ENCODE measurements at places on chromosomes 3 and 15. TPM values are rescaled to one million over a fixed set of nuclear protein-coding genes. Genes with fewer than 3 reads are reported as not detected.

Gene IGF2BP2
- 60.6 TPM for total RNA-seq

Gene CTNNB1
- total RNA-seq = 1,415 TPM

Gene TMEM43
- 77.9 TPM for total RNA-seq

Gene UPK1B
- total RNA-seq = not detected

Gene NUP210
- 0.28 TPM for total RNA-seq

Gene EIF2B5
- total RNA-seq = 39.6 TPM

Gene GOLGA6D
- not detected for total RNA-seq

Gene TKT
- 448 TPM for total RNA-seq

Gene OR5K2
- not detected for total RNA-seq

Gene ARL6IP5
- 85.6 TPM for total RNA-seq

Gene DLEC1
- total RNA-seq = not detected

Gene SLC9C1
- total RNA-seq = 0.09 TPM

Gene PLOD2
- total RNA-seq = 649 TPM

Gene CYP11A1
- total RNA-seq = not detected

Gene SLC22A13
- total RNA-seq = 0.09 TPM

Gene LCTL
- total RNA-seq = not detected

Gene BTLA
- not detected for total RNA-seq

Gene NR1I2
- total RNA-seq = 0.09 TPM

Gene STRC
- not detected for total RNA-seq

Gene CLDN16
- under 0.01 TPM for total RNA-seq

Gene GHSR
- total RNA-seq = not detected

Gene CELSR3
- 0.47 TPM for total RNA-seq

Gene C3orf70
- 0.90 TPM for total RNA-seq

Gene USP19
- total RNA-seq = 34.4 TPM

Gene MNS1
- total RNA-seq = 0.28 TPM

Gene TMC3
- total RNA-seq = not detected

Gene LTK
- total RNA-seq = under 0.01 TPM

Gene CPA3
- 3.1 TPM for total RNA-seq

Gene ZNF639
- total RNA-seq = 33.7 TPM

Gene NPAP1
- not detected for total RNA-seq

Gene CYFIP1
- 79.6 TPM for total RNA-seq

Gene CA12
- 4.0 TPM for total RNA-seq

Gene BFSP2
- not detected for total RNA-seq

Gene CAND2
- 1.1 TPM for total RNA-seq

Gene SCG5
- 0.09 TPM for total RNA-seq

Gene ZNF662
- total RNA-seq = 0.36 TPM

Gene GOLGA8Q
- total RNA-seq = 0.18 TPM

Gene SNX22
- 0.28 TPM for total RNA-seq

Gene MYL3
- total RNA-seq = not detected

Gene ADAM10
- total RNA-seq = 197 TPM

Gene THSD4
- 20.1 TPM for total RNA-seq

Gene DUOX2
- not detected for total RNA-seq

Gene BHLHE40
- total RNA-seq = 9.0 TPM

Gene CCRL2
- 4.7 TPM for total RNA-seq

Gene PTX3
- 407 TPM for total RNA-seq

Gene RTP3
- not detected for total RNA-seq

Gene MED12L
- total RNA-seq = 0.19 TPM

Gene UBAP1L
- 0.90 TPM for total RNA-seq

Gene C3orf49
- not detected for total RNA-seq

Gene ADAMTS7
- total RNA-seq = 10.7 TPM

Gene RCCD1
- total RNA-seq = 4.9 TPM

Gene GAP43
- not detected for total RNA-seq

Gene RBP2
- total RNA-seq = not detected

Gene EFCC1
- 0.18 TPM for total RNA-seq

Gene FAM43A
- total RNA-seq = 160 TPM

Gene DNASE1L3
- total RNA-seq = 0.09 TPM

Gene ATP13A5
- not detected for total RNA-seq

Gene TRIP4
- total RNA-seq = 12.8 TPM
